ENCODE measurements at places on chromosomes 4 and X.

GRCh38 chr4:57672846-57673433, 562.8 kb upstream of the IGFBP7 start:
- no peaks in the 10 kb centered on the region for H3K27me3 ChIP-seq
- H3K4me3 ChIP-seq, result no peak overlapping the region
- peaks cover 4% of the 10 kb centered on the region for H3K4me1 ChIP-seq

DNA sequence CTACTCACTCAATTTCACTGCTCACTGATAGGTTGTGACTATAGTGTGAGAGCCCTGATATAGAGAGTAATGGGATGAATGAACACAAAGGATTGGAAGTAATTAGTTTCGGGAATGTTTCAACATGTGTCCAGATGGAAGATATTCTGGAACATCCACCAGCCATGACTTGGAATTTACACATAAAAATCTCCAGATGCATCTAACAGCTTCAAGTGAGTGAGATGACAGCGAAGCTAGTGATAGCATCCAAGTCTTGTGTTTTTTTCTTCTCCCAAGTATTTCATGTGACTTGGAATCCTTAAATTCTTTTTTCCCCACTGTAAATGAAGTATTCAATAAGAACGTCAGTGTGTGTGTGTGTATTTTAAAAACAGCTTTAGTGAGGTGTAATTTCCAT, 82.1 kb downstream of the CLDN34 start:
- no peaks in the 10 kb centered on the region for H3K36me3 ChIP-seq
- no peak overlapping the region for H3K4me3 ChIP-seq
- peaks cover 73% of the 10 kb centered on the region for H3K4me1 ChIP-seq
- DNase-seq, result no peak
- H3K27me3 ChIP-seq, result no peaks in the 10 kb centered on the region
- H3K27ac ChIP-seq, result peak overlapping the region; percentile 98

DNA sequence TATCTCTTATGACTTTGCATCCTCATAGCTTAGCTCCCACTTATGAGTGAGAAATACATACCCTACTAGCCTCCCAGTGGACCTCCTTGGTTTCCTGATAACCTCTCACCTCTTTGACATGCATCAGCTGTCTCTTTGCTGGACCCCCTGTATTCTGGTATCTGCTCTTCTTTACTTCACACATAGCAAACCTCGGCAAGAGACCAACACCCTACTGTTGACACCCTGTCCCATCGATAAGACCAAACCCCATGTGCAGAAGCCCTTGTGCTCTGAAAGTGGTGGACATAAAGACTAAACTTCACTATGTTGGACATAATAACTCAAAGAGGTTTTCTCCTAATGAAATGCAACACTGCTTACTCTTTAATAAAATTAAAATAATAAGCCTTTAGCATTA, 75.7 kb downstream of the RNF150 start:
- peaks cover 3% of the 10 kb centered on the region for H3K4me1 ChIP-seq
- no peak overlapping the region for H3K4me3 ChIP-seq
- H3K27ac ChIP-seq, result no peak overlapping the region
- 0 out of 2 replicates have a peak, but pooled peaks cover 2% of the 10 kb centered on the region for H3K36me3 ChIP-seq

GRCh38 chr4:146142768-146143167, 32.8 kb upstream of the LSM6 start:
- no peaks in the 10 kb centered on the region for H3K27me3 ChIP-seq
- H3K27ac ChIP-seq, result no peak overlapping the region

- no peak overlapping the region for H3K4me3 ChIP-seq
- peaks cover 38% of the 10 kb centered on the region for H3K4me1 ChIP-seq
- no peaks in the 10 kb centered on the region for H3K27me3 ChIP-seq
- no peak for DNase-seq
- no peaks in the 10 kb centered on the region for H3K36me3 ChIP-seq
Measured at GRCh38 chr4:145498430-145498829, 16.8 kb downstream of the SMAD1 start.

- H3K36me3 ChIP-seq, result no peaks in the 10 kb centered on the region
- DNase-seq, result peak; percentile 72
- H3K4me1 ChIP-seq, result peaks cover 30% of the 10 kb centered on the region
- no peak overlapping the region for H3K27ac ChIP-seq
Measured at GRCh38 chr4:146654687-146655520, 16.2 kb downstream of the POU4F2 start.

DNA sequence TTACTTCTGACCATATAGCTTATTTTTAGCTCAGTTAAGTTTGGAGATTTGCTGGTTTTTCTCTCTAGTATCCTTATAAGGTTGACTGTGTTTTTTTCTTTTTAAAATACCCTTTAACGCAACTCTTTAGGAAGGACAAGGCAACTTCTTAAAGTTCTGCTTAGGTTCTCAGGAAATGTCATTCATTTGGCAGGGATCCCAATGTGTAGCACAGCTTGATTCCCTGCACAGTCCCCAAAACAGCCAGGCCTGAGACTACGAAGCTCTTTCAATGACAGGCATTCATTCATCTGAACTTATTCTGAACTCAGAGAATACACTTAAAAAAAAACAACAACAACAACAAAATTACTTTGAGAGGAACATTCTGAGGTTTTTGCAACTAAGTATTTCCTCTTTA, 1765.8 kb downstream of the PCDH7 start:
- H3K27ac ChIP-seq, result no peak overlapping the region
- no peak overlapping the region for H3K4me3 ChIP-seq
- no peaks in the 10 kb centered on the region for H3K27me3 ChIP-seq
- H3K36me3 ChIP-seq, result no peaks in the 10 kb centered on the region
- no peak for DNase-seq
- no peaks in the 10 kb centered on the region for H3K4me1 ChIP-seq

DNA sequence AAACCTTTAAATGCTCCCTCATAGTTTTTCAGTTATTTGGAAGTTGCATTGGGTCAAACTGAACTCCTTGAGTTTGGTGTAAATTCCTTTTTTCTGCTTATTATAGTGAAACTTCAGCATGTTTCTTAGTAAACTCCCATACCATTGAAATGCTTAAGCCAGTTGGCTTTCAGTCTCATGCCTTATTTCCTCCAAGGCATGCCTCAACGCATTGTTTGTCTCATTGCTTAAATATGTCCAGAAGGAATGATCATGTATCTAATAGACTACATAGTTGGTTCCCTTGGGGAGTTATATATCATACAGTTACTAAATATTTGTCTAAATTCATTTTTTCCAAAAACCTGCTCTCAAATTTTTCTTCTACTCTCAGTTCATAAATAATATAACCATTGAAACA, 114.0 kb downstream of the STOX2 start:
- H3K4me1 ChIP-seq, result peaks cover 15% of the 10 kb centered on the region
- H3K36me3 ChIP-seq, result peaks cover 9% of the 10 kb centered on the region
- no peaks in the 10 kb centered on the region for H3K27me3 ChIP-seq
- H3K4me3 ChIP-seq, result no peak overlapping the region
- no peak for DNase-seq

DNA sequence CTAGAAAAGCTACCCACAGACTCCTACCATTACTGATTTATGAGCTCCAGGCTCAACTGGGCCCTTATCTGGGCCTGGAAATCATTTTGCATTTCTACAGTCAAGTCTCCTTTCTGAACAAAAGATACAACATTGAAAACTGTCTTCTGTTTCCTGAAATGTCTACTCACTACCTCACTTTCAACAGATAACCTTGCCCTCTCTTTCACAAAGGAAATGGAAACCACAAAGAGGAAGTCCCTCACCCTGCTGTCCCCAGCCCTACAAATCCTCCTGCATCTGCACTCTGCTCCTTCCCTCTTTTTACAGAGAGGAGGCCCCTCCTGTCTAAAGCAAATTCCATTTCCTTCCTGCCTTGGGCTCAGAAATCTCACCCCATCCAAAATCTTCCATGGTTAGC, 24.8 kb upstream of the CYBB start:
- no peaks in the 10 kb centered on the region for H3K36me3 ChIP-seq
- no peak overlapping the region for H3K4me3 ChIP-seq
- no peaks in the 10 kb centered on the region for H3K4me1 ChIP-seq
- DNase-seq, result no peak

- no peak overlapping the region for H3K27ac ChIP-seq
- peaks cover 3% of the 10 kb centered on the region for H3K27me3 ChIP-seq
- H3K4me1 ChIP-seq, result peaks cover 7% of the 10 kb centered on the region
- peaks cover 17% of the 10 kb centered on the region for H3K36me3 ChIP-seq
Measured at GRCh38 chrX:1221296-1221845, 8.9 kb upstream of the CRLF2 start.

GRCh38 chr4:153521478-153521877, 55.3 kb downstream of the TMEM131L start:
- no peak for DNase-seq
- no peak overlapping the region for H3K4me3 ChIP-seq
- no peaks in the 10 kb centered on the region for H3K27me3 ChIP-seq
- no peak overlapping the region for H3K27ac ChIP-seq

DNA sequence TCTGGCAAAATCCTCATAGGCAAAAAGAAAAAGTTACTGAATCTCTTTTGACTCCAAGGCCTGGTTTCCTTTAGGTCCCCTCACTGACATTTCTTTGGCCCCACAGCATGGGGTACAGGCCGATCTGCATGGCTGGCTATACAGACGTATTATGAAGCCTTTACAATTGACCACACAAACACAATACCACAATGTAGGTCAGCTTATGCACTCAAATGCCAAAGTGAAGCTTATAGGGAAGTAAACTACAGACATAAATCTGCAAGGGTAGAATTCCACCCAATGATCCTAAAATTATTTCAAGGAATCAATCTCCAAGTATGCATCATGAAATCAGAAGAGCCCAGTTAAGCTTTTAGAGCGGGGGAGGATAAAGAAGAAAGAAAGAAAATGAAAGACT, 20.7 kb downstream of the STX18 start:
- H3K36me3 ChIP-seq, result no peaks in the 10 kb centered on the region
- H3K27me3 ChIP-seq, result no peaks in the 10 kb centered on the region
- no peak overlapping the region for H3K4me3 ChIP-seq
- peak overlapping the region; percentile 67 for H3K27ac ChIP-seq

GRCh38 chr4:145034727-145035211, 63.2 kb downstream of the ANAPC10 start:
- no peaks in the 10 kb centered on the region for H3K27me3 ChIP-seq
- DNase-seq, result no peak
- peaks cover 20% of the 10 kb centered on the region for H3K36me3 ChIP-seq
- H3K4me3 ChIP-seq, result no peak overlapping the region
- peak overlapping the region; percentile 77 for H3K27ac ChIP-seq

- no peak overlapping the region for H3K27ac ChIP-seq
- H3K36me3 ChIP-seq, result no peaks in the 10 kb centered on the region
- no peak overlapping the region for H3K4me3 ChIP-seq
- no peaks in the 10 kb centered on the region for H3K4me1 ChIP-seq
- peaks cover 9% of the 10 kb centered on the region for H3K27me3 ChIP-seq
- DNase-seq, result no peak
Measured at GRCh38 chr4:87961993-87962392, 13.5 kb upstream of the SPP1 start.

DNA sequence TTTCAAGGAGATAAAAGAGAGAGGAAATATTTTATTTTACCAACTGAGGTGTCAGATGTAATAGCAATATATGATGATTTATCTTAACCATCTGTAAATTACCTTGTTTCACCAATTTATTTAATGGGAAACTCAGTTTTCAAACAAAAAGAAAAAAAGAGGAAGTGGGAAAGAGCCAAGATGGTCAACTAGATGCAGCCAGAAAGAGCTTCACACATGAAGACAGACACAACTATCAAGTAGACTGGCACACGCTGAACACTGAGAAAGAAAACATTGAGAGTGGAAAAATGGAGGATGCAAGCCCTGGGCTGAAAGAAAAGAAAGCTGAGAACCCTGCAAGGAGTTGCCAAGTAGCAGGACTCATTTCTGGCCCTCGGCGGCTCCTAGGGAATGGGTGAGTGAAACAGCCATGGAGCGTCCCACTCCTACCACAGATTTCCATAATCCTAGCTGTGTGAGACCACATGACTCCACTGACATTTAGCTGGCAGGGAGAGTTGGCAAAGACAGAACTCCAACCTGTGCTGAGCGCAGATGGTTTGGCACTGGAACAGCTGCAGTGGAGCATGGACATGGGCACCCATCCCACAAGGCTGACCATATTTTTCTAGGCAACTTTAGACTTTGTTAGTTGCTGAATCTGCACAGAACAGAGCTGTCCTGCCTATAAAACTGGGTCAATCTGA, 409.3 kb downstream of the FAM47B start:
- H3K27ac ChIP-seq, result no peak overlapping the region
- no peak for DNase-seq
- no peaks in the 10 kb centered on the region for H3K27me3 ChIP-seq
- no peaks in the 10 kb centered on the region for H3K4me1 ChIP-seq
- 0 out of 2 replicates have a peak, but pooled peaks cover 1% of the 10 kb centered on the region for H3K36me3 ChIP-seq
- H3K4me3 ChIP-seq, result no peak overlapping the region

GRCh38 chr4:8740666-8741395, 130.8 kb downstream of the HMX1 start:
- H3K27me3 ChIP-seq, result no peaks in the 10 kb centered on the region
- H3K4me3 ChIP-seq, result no peak overlapping the region
- peaks cover 6% of the 10 kb centered on the region for H3K4me1 ChIP-seq
- no peaks in the 10 kb centered on the region for H3K36me3 ChIP-seq
- DNase-seq, result no peak

DNA sequence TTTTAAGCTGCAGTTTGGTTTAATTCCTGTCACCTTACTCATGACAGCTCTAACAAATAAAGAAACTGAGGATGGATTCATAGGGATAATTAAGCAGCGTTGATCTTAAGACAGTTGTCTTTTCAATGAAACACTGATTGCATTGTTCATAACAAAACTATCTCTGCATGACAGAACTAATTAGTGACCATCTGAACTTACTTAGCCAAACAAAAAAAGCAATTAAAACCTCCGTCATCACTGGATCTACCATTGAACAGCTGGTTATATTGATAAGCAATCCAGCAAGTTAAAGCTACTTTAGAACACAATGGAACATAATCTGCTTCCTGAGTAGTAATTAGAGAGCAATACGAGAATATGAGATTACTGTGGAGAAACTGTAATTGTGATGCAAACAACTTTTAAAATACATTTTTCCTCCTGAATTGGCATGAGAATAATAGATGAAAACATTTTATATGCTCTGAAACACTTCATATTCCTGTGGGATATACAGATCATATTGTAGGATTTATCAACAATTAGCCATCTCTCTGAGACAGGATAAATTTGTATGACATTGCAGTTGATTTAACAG, 2576.8 kb downstream of the PCDH7 start:
- H3K4me1 ChIP-seq, result peaks cover 11% of the 10 kb centered on the region
- DNase-seq, result no peak
- no peaks in the 10 kb centered on the region for H3K27me3 ChIP-seq
- no peak overlapping the region for H3K4me3 ChIP-seq
- H3K27ac ChIP-seq, result no peak overlapping the region

DNA sequence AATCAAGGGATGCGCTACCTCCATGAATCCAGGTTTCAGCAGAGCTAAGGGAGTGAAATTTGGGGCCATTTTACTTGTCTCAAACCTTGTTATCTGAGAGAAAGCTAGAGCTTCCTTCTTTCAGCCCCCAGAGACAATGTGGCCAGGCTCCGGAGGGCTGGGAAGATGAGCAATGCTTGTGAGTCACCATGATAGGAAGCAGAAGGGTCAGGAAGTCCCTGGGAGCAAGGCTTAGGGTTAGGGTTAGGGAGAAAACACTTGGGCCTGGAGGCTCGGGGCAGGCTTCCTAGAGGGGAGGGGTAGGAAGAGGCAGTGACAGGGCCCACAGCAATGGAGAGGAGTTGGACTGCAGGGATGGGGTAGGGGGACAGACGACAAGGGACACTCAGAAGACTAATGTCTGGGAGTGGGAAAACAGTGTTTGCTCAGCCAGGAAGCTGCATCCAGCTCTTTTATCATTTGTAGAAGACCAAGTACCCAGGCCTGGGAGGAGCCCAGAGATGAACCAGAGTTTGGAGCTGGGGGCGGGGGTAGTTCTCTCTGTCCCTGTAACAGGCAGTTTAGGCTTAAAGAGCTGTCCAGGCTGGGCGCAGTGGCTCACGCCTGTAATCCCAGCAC, 16.4 kb upstream of the PORCN start:
- no peaks in the 10 kb centered on the region for H3K36me3 ChIP-seq
- H3K4me1 ChIP-seq, result no peaks in the 10 kb centered on the region
- no peak for DNase-seq
- H3K27me3 ChIP-seq, result no peaks in the 10 kb centered on the region

Data from WTC11 (cell line).